NCI-H1048 (cell line): ENCODE measurements at places on chromosomes 12 and 14.

GRCh38 chr14:71231521-71232393 lies 324.5 kb downstream of the PCNX1 start:
- DNase-seq: no peak

DNA sequence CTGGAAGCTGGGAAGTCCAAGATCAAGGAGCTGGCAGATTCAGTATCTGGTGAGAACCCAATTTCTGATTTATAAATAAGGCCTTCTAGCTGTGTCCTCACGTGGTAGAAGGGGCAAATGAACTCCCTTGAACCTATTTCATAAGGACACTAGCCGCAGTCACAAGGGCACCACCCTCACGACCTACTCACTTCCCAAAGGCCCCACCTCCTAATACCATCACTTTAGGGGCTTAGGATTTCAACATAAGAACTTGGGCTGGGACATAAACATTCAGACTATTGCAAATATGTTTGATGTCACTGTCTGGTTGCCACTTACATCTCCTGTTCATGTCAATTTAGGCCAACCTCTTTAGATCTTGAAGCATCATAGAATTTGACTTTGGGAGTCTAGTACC lies 10.8 kb upstream of the CNIH1 start:
- DNase-seq: no peak

DNA sequence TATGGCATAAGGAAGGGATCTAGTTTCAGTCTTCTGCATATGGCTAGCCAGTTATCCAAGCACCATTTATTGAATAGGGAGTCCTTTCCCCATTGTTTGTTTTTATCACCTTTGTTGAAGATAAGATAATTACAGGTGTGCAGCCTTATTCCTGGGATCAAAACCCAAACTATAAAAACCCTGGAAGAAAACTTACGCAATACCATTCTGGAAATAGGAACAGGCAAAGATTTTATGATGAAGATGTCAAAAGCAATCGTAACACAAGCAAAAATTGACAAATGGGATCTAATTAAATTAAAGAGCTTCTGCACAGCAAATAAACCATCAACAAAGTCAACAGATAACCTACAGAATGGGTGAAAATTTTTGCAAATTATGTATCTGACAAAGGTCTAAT lies 128.5 kb upstream of the DCN start:
- no peak for DNase-seq

DNA sequence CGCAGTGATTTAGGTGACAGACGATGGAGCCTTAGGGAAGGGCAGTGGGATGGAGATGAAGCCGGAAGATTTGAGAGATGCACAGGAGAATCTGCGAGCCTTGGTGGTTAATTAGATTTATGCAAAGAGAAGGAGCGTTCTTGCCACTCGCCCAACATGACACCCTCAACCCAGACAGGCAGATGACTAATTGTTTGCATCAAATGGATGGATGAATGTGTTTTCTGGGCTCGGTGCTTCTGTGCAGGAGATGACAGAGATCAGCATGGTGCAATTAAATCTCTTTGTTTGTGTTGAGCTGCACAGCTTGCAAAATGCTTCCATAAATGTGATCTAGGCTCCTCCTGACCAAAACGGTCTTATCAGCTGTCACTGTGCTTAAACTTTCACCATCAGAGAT lies 202.3 kb upstream of the PRMT8 start:
- no peak for DNase-seq

- no peak for DNase-seq
Observed at GRCh38 chr12:14249368-14249767, 116.1 kb upstream of the ATF7IP start.

GRCh38 chr12:32183650-32184049 lies 77.0 kb downstream of the BICD1 start:
- DNase-seq: no peak

- no peak for DNase-seq
Observed at GRCh38 chr12:68984796-68985573, 52.0 kb upstream of the CPM start.

GRCh38 chr12:124661341-124661740 lies 93.9 kb upstream of the NCOR2 start:
- no peak for DNase-seq

DNA sequence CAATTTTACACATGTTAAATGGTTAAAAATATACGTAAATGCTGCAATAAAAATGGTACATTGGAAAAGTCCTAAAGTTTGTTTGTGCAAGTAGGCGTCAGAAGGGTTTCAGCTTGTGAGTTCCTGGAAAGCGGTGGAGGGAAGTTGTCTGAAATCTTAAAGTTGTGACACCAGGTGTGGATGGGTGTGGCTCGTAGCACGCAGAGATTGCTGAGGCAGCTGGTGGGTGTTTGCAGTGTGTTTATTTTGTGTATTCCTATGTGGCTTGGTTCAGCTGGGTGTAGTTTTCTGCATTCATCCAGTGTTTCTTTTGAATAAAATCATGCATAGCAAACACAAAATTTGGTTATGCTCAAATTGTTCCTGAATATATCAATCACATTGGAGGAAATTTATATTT lies 136.8 kb upstream of the TBX3 start:
- DNase-seq: no peak

DNA sequence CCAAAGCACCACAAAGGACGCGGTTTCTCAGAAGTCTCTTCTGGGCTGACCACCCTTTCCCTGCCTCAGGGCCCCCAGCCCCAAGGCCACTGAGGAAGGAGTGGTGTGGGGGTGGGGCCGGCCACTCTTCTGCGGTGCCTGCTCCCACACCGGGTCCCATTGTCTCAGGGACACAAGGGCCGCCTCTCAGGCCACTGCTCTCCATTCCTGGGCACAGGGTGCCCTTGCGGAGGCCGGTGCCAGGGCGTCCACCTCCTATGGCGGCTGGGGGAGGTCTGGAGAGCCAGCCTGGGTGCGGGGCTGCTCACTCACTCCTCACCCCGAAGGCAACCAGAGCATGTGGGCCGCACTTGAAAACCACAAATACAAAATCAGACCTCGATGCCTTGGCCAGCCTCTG lies 44.1 kb downstream of the PRIMA1 start:
- DNase-seq: no peak

DNA sequence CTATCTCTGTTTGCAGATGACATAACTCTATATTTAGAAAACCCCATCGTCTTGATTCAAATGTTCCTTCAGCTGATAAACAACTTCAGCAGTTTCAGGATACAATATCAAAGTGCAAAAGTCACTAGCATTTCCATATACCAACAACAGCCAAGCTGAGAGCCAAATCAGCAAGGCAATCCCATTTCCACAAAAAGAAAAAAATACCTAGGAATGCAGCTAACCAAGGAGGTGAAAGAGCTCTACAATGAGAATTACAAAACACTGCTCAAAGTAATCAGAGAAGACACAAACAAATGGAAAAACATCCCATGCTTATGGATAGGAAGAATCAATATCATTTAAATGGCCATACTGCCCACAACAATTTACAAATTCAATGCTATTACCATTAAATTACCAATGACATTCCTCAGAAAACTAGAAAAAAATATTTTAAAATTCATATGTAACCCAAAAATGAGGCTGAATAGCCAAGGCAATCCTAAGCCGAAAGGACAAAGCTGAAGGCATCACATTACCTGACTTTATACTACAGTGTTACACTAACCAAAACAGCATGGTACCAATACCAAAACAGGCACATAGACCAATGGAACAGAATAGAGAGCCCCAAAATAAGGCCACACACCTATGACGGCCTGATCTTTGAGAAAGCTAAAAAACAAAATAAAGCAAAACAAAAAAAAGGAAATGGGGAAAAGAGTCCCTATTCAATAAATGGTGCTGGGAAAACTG lies 901.7 kb downstream of the LRFN5 start:
- no peak for DNase-seq

- DNase-seq: no peak
Observed at GRCh38 chr14:94175011-94175745, 1.1 kb downstream of the PPP4R4 start.

DNA sequence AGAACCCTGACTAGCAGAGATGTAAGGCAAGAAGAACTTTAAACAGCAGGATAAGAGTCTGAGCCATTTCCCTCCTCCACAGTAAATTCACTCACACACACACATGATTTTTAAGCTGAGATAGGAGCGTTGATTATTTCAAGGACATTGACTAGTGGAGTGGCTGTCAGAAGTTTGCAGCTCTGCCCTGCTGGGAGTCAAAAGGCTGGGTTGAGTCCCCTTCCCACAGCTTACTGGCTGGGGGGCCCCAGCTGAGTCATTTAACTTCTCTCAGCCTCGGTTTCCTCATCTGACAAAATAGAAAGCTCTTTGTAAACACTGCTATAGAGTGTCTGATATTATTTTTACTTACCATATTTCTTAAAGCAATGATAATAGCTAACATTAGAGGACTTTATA lies 28.3 kb downstream of the VCPKMT start:
- no peak for DNase-seq

- DNase-seq: no peak
Observed at GRCh38 chr14:61188978-61189808, 91.9 kb downstream of the TMEM30B start.

- no peak for DNase-seq
Observed at GRCh38 chr14:89237921-89238529, 179.0 kb downstream of the FOXN3 start.

DNA sequence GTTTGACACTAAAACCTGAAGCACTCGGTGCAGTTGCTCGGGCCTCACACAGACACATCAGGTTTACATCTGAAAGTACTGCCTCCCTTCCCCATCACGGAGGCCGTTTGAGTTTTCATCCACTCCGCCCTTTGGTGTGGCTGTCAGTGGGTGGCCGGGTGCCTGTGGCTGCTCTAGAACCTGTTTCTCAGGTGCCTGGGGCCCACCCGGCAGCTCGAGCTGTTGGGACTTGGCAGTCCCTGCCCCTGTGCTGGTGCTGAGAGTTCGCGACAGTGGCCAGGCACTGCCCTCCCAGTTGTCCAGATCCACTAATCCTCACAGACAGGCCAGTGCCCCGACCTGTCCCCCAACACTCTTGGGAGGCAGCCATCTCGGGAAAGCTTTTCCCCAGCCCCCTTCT lies 22.4 kb downstream of the XRCC3 start:
- DNase-seq: no peak

DNA sequence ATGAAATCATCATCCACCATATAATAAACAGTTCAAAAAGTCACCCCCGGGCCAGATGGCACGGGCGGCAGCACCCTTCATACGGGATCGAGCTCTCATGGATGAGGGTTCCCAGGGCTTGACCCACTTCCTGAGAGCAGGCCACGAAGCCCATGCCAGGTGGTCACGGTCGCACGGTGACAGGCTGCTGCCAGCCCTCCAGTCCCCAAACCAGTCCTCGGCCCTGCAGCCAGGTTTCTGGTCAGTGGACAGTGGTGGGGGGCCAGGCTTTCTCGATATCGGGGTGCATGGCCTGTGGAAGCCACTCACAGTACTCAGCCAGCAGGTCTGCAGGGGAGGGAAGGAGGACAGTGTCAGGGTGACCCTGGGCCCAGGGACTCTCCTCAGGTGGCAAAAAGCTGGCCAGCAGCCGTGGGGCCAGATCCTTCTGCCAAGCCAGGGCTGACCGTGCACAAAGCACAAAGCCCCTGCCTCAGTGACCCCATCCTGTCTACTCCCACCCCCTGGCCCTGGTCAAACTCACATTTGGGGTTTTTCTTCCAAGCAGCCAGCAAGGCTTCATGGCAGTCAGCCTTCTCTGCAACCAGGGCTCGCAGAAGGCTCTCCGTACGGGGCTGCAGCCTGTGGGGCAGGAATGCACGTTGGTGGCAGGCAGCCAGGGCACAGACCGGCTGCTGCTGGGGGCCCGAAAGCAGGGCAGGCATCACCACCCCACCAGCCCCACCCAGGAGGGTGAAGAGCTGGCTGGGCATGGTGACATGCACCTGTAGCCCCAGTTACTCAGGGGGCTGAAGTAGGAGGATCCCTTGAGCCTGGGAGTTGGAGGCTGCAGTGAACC lies 33.3 kb upstream of the UBC start:
- no peak for DNase-seq

- DNase-seq: no peak
Observed at GRCh38 chr14:90658541-90658967, 157.7 kb downstream of the TTC7B start.

DNA sequence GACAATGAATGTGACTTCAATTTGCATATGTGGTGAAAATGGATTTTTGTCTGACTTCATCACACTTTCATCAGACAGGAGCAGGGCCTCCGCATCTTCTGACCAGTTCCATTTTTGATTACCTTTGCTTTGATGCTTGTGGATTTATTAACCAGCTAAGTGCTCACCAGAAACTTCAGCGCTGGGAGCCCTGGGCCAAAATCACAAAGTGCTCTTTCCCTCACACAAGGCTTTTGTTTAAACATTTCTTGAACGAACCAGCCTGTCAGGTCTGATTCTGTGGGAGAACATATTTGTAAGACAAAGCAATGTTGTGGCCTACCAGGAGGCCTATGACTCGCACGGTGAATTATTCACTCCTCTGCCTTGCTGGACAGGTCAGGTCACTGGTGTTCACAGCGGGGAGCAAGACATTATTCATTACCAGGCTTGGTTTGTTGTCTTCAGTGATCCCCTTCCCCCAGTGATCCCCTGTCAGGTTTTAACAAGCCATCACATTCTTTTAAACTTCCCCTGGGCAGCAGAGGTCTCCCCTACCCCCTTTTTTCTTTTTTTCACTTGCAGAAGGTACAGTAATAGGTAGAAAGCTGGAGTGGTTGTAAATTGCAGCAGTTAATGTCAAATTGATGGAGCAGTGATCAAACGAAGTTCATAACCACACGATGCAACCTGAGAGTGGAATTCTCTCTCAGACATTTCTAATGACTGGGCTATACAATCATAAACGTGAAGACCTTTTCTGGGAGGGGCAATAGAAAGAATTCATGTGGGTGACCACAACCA lies 167.5 kb upstream of the PRICKLE1 start:
- DNase-seq: no peak

GRCh38 chr12:92396647-92397252 lies 251.1 kb upstream of the BTG1 start:
- DNase-seq: no peak

DNA sequence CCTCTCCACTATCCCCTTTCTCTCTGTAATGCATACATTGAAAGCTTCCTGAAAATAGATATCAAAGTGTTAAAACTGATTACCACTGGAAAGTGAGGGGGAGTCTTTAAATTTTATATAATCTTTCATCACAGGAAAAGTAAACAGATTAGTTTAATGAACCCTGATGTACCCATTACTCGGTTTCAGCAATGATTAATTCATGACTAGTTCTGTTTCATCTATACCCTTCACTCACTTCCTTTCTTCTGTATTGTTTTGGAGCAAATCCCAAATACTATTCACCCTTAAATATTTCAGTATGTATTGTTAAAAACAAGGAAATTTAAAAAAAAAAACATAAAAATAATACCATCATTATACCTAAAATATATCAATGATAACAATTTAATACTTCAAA lies 67.3 kb upstream of the TMCC3 start:
- no peak for DNase-seq

DNA sequence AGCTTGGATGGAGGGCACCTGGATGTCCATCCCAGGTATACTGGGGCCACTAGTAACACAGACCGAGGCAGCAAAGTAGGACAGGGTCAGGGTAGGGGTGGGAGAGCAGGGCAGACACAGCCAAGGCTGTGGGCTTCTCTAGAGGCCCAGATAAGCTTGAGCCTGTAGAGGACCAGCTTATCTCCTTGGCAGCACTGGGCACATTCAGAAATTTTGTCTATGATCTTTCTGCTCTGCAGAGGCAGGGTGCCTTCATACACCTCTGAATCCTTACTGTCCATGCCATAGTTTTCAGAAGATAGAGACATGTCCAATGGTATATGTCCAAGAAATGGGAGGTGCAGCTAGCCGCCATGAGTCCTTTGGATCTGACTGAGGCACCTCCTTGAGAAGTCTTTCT lies 26.4 kb upstream of the USP15 start:
- no peak for DNase-seq
